ENCODE measurements at places on chromosomes 2 and 18.
A peak's percentile ranks its signal among the peaks of the same experiment; 100 is the strongest.

- DNase-seq = peak; percentile 25
Observed at GRCh38 chr2:202950592-202950991, 38.5 kb downstream of the CARF start.

DNA sequence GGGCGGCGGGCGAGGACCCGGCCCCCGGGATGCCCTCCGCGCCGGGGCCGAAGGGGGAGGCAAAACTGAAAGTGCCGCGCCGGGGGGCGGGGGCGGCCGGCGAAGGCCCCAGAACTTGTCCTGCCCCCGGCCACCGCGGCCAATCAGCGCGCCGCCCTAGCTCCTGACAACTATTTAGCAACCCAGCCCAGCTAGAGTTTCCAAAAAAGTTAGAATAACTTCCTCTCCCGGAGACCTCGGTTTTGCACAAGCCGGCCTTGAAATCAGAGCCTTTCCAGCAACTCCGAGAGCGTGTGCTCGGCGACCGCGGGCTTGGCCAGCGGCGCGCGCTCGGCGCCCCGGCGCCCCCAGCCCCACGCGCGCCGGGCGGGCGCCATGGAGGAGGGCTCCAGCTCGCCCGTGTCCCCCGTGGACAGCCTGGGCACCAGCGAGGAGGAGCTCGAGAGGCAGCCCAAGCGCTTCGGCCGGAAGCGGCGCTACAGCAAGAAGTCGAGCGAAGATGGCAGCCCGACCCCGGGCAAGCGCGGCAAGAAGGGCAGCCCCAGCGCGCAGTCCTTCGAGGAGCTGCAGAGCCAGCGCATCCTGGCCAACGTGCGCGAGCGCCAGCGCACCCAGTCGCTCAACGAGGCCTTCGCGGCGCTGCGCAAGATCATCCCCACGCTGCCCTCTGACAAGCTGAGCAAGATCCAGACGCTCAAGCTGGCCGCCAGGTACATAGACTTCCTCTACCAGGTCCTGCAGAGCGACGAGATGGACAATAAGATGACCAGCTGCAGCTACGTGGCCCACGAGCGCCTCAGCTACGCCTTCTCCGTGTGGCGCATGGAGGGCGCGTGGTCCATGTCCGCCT, at the start of gene TWIST2:
TWIST2 (plus strand) TSS at position 245 of the 850 bp plus-strand sequence; CDS start at position 376, 131 bp downstream.
- DNase-seq = no peak

GRCh38 chr2:238158509-238159070, at the start of gene ERFE:
TSS of gene ERFE (plus strand) at chr2:238158970. CDS start at chr2:238159008, 38 bp downstream.
- DNase-seq = peak; percentile 30

- no peak for DNase-seq
Observed at GRCh38 chr2:235055891-235056516, 104.2 kb downstream of the SH3BP4 start.

- no peak for DNase-seq
Observed at GRCh38 chr18:8299054-8299980, 309.9 kb upstream of the RAB12 start.
